NCI-H510A treated with DMSO at 0.1 percent for 48 hours (cell line): ENCODE measurements at places on chromosomes 2 and 18.
A peak's percentile ranks its signal among the peaks of the same experiment; 100 is the strongest.

- DNase-seq: no peak
Measured at GRCh38 chr2:25462021-25462420, 120.3 kb upstream of the DNMT3A start.

- no peak for DNase-seq
Measured at GRCh38 chr2:133417415-133417814, 150.8 kb downstream of the NCKAP5 start.

DNA sequence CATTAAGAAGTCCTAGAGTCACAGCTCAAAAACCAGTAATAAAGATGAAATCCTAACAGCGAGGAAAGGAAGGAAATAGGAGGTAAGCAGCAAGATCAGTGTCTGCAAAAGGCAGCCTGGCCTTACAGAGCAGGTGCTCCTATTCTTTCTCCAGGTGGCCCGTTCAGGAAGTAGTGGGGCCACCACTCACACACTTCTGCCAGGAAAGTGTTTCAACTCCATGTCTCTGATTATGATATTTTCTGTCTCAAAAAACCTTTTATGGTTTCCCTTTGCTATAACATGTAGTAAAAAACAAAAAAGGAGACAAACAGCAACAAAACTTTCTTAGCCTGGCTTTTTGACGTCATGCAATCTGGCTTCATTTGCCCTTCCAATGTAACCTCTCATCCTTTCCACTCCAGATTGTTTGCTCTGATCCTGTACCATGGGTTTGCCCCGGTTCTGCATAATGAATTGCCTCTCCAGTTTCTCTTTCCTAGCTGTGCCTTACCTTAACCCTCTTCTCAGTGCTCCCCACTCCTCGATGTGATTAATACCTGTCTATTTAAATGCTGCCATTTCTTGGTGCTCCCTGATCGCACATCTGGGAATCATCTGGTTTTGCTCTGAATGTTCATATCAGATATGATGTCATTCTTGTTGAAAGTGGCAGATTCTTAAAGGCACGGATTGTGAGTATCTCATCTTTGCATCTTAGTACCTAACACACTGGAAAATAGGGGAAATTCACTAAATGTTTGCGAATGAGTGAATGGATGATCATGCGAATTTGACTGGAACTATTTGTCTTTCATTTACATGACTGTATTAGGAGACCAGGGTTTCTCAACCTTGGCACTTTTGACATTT is 50.6 kb upstream of the PTPRM start:
- peak; percentile 95 for DNase-seq

DNA sequence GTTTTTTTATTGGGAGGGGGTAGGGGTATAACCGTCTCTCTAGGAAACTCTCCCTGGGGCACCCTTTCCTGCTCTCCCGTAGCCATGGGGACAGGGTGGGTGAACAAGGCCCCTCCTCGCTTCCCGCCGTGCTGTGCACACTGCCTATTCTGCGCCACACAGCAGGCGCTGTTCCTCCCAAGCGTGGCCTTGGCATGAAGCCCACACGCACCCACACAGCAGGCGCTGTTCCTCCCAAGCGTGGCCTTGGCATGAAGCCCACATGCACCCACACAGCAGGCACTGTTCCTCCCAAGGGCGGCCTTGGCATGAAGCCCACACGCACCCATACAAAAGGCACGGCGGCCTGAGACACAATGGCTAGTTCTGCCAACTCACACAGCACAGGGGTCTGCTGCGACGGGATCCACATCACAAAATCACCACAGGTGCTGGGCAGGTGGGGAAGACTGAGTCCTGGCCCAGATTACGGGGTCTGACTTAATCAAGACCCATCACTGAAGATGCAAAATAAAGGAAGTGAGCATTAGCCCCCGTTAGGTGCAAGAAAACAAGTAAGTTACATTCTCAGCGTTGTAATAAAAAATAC is 46.6 kb upstream of the TPO start:
- DNase-seq: peak; percentile 42

GRCh38 chr2:40400336-40400953 is 51.4 kb downstream of the SLC8A1 start:
- no peak for DNase-seq

DNA sequence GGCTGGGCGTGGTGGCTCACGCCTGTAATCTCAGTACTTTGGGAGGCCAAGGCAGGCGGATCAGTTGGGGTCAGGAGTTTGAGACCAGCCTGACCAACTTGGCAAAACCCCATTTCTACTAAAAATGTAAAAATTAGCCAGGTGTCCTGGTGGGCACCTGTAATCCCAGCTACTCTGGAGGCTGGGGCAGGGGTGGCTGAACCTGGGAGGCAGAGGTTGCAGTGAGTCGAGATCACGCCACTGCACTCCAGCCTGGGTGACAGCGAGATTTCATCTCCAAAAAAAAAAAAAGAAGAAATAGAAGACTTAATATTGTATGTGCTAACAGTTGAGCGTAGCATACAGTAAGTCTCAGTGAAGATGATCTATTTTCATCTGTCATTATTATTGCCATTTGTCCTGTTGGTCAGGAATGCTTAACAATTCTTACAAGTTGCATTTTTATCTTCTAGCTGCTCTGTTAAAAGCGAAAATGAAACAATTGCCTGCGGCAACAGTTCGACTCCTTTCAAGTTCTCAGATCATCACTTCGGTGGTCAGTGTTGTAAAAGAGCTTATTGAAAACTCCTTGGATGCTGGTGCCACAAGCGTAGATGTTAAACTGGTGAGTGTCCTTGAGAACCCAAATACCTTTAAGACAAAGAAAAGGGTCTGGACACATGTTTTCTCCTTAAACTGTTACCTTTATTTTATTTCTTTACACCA is 7.2 kb downstream of the PMS1 start:
- no peak for DNase-seq

- no peak for DNase-seq
Measured at GRCh38 chr2:69767034-69767433, 25.1 kb downstream of the ANXA4 start.

DNA sequence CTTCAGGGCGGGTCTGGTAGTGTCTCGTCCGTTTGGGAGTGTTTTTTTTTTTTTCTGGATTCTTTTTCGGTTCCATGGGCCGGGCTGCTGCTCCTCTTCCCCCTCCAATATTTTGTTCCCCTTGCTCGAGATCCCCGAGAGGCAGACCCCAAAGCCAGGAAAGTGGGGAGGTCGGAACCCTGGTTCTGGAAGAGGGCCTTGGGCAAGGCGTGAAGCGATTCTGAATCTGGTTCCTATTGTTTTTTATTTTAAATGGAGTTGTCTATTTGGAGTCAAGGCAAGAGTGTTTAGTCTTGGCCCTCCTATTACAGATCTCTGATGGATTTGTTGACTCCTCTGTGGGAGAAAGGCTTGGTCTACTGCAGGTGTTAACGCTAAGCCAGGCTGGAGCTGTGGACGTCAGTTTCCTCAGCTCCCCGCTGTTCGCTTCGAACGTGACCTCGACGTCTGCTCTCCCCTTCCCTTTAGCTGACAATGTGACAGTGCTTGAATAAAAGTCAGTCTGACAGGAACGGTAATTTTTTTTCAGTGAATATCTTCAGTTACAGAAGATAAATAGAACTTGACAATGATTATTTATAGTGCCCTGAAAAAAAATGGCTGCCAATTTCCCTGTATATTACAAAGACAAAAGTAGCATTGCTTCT is 683 bp upstream of the DNAJC27 start:
- peak; percentile 45 for DNase-seq

GRCh38 chr2:239399921-239400595 is 762 bp downstream of the HDAC4 start:
- no peak for DNase-seq

DNA sequence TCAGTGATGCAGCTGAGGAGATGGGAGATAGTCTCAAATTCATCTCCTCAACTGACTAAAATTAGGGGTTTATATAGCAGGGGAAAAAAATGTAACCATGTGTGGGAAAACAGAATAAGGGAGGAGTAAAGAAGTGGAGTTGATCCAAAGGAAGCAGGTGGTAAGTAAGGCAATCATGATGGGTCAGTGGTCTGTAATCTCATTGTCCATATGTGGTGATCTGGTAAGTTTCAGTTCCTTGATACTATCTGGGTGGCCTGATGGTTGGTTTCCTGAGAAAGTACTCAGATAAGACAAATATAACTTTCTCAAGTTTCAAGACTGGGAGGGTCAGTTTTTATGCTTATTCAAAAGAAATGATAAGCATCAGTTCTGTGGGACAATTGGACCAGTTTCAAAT is 312.3 kb upstream of the KCNJ3 start:
- no peak for DNase-seq
